ENCODE measurements at places on chromosomes 6 and 20.

DNA sequence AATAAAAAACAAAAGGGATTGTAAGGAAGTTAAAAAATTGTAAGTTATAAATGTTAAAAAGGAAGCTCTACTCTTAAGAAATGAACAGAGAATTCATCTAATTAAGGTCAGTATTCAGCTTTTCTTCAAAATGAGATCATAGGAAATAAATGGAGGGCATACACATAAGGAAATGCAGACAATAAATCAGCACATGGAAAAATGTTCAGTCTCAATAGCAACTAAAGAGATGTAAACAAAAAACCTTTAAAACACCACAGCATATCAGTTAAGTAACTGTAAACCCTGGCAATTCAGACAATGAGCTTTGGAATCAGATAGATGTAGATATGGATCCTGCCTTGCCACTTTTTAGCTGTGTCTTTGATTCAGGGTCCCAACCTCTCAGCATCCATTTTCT, 24.0 kb upstream of the CLIC5 start:
- DNase-seq: no peak

- no peak for DNase-seq
These were observed 338 bp downstream of the SRXN1 start for GRCh38 chr20:652615-653109.

- peak; percentile 67 for DNase-seq
These were observed 1.2 kb upstream of the RBM38 start for GRCh38 chr20:57389695-57390603.

- DNase-seq: no peak
These were observed 78.9 kb downstream of the SLX4IP start for GRCh38 chr20:10513931-10514575.

DNA sequence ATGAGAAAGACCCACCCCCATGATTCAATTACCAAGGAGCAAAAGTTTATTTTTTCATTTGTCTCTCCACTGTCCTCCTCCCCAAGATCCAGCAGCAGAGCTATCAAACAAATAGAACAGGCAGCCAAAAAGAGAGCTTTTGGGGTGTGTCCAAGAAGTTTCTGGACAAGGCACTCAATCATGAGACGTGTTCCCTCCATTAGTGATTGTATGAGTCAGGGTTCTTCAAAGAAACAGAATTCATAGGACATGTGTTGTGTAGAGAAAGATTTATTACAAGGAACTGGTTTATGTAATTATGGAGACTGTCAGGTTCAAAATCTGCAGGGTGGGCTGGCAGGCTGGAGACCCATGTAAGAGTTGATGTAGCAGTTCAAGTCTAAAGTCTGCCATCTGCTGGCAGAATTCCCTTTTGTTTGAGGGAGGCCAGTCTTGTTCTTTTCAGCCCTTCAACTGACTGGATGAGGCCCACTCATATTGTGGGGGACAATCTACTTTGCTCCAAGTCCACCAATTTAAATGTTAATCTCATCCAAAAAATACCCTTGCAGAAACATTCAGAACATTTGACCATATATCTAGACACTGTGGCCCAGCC, 248.1 kb upstream of the OPRM1 start:
- DNase-seq: no peak

DNA sequence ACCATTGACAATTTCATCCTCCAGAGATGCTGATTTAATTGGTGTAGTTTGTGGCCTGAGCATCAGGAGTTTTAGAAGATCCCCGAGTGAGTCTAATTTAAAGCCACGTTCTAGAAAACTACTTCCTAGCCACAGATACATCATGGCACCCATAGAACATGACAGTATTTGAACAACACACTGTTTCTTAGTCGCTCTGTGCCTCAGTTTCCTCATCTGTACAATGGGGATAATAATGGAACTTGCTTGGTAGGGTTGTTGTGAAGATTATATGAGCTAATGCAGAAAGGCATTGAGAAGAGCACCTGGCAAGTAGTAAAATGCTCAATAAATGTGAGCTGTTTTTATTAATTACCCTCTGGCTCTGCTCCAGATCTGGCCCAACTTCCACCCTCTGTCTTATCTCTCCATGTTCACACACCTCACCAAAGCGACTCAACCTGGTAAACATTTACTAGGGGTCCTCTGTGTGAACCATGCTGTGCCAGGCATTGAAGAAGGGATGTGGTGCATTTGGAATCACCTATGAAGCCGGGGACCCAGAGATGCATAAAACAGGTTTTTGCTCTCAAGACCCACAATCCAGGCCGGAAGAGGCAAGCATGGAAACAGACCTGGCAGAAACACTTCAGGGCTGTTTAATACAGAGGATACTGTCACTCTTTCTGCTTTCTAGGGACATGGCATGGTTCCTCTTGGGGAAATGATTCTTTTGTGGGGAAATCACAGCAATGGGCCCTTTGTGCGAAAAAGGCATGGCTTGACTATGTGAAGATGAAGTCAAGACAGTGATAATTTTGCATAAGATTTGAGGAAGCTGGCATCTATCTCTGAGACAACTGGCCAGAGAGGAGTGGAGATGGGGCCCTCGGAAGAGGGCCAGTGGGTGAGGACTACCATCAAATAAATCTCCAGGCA, 16.2 kb upstream of the MRPS18A start:
- DNase-seq: no peak

DNA sequence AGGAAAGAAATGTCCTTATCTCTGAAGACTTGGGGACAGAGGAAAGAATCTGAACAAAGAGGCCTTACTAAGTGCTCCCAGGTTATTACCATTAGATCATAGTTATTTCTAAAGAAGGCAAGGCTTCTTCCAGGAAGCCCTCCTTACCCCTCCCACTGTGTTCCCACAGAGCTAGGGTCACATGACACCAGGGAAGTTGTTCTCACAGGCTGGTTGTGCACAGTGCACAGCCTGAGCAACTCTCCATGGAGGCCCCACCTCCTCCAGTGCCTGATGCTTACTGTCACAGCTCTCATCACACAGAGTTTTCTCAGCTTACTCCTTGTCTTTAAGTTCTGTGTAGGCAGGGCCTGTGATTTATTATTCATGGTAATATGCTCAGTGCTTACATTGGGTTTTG, 68.9 kb upstream of the SCGN start:
- DNase-seq: no peak

DNA sequence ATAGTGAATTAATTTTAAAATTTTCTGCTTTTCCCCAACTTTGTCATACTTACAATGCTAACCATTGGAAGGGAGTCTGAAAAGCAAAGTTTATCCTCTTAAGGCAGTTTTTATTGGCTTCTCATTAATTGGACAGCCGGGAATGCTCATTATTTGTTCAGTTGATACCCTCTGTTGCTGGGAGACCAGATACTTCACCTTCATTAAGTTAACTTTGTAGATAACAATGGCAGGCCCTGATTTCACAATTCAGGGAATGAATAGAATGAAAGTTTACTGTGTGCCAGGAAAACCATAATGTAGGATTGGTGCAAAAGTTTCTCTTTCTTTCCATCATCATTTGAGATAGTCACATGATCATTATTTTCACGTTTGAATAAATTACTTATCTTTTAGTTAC, 49.0 kb downstream of the COL19A1 start:
- no peak for DNase-seq

DNA sequence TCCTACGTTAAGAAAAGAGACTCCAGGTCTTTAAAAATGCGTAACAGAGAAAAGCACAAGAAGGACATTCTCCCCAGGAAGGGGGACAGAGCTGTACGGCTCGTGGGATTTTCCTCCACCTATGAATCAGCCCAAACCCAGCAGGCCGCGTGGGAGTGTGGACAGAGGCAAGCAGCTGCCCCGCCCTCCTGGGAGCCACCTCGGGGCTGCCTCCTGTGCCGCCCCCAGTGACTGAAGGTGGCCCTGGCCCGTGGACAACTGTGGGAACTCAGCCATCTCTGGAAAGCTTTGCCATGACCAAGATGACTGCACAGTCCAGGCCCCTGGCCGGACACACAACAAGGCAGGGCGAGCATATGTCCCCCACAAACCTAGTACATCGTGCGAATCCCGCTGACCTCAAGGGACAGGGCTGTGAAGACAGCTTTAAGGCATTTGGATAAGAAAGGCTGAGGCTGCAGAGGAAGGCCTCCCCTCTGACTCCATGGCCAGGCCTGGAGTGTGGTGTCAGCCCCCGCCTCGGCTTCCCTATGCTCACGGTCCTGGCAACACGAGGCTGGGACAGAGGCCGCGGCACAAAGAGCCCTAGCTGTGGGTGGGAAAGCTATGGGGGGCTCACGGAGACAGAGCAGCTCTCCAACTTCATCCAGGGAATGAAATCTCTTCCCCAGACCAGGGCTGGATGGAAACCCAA, 26.9 kb downstream of the PXDC1 start:
- DNase-seq: no peak

- no peak for DNase-seq
These were observed 34.0 kb downstream of the PNLDC1 start for GRCh38 chr6:159833997-159834603.

DNA sequence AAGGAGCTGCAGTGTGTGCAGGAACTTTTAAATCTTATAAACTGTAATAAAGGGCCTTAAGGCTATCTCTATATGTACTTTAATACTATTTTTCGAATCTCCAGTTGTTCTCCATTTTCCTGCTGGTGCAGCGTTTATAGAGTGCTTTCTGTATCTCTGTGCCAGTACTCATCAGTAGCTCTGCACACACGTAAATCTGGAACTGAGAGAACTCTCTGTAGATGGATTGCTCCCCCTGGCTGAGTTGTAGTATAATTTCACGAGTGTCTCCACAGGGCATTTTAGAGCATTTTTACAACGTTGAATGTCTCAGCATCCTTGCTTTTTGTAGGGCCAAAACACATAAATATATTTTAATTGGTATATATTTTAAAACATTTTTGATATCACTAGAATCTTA, 256.5 kb downstream of the TRDN start:
- DNase-seq: no peak

DNA sequence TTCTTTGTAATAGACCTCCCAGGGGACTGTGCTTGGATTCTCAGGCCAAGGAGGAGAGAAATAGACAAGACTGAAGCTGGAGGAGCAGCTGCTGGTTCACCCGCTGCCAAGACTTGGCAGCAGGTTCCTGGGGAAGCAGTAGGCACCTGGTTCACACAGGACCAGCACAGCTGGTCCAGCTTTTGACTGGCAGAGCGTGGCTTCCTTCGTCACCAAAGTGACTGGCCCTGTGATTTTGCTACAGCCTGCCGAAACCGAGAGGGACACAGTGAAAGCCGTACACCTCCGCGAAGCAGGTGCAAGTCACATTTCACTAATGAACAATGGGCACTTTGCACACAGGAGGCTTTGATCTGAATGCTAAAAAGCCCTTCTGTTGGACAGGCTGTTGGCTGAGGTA, 199.0 kb downstream of the RNF144B start:
- DNase-seq: no peak

- DNase-seq: no peak
These were observed 34.5 kb upstream of the DUSP22 start for GRCh38 chr6:257774-258173.

DNA sequence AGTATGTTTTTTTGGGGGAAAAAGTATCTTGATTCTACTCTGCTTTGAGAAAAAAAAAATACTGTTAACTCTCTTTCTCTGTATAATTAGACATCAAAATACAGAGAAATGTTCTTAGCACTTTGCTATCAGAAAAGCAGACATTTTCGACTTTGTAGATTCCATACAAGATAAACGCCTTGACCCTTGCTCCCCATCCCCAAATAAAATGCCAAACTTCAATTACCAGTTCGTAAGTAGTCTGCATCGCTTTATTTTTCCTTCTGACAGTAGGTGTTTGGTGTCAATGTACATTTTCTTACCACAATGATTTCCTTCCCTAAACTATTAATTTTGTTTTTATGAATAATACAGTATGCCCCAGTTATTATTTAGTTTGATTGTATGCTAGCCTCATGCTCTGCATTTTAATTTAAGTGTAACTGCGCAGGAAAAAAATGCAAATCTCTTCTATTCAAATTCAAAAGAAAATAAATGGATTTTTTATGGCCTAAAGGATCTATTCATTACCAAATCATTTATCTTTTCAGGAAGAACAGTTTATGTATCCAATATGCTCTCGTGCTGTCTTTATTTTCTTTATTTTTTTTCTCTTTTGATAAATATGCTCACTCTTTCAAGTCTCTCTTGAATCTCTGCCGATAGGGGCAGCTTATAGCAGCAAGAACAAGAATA, 84.8 kb upstream of the ZNF217 start:
- DNase-seq: no peak

DNA sequence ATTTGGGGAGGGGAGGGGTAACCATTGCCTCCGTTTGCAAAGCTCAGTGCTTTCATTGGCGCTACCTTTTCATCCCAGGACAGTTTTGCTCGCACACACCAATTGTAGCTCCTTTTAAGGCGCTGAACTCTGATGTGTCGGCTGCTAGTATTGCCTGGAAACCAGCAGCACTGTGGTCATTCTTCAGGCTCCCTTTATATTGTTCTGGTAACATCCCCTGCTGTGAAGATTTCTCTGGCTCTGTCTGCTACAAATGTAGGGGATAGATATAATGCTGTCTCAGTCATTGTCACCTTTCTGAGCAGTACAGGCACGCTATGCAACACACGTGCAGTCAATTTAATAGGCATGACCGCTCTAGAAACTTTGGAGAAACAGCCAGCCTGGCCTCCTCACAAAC, 172.9 kb upstream of the SASH1 start:
- no peak for DNase-seq

DNA sequence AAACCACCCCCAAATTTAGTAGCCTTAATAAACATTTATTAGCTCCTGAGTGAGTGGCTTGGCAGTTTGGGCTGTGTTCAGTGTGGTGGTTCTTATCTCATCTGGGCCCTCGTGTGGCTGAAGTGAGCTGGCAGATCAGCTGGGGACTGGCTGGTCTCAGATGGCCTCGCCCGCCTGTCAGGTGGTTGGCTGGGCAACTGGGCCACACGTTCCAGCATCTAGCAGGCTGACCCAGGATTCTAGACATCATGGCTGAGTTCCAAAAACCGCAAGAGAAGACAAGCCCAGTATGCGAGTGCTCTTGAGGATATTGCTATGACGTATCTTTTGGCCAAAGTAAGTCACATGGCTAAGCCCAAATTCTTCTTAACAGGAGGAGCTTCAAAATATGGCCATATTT, 28.9 kb downstream of the EIF2S2 start:
- no peak for DNase-seq

DNA sequence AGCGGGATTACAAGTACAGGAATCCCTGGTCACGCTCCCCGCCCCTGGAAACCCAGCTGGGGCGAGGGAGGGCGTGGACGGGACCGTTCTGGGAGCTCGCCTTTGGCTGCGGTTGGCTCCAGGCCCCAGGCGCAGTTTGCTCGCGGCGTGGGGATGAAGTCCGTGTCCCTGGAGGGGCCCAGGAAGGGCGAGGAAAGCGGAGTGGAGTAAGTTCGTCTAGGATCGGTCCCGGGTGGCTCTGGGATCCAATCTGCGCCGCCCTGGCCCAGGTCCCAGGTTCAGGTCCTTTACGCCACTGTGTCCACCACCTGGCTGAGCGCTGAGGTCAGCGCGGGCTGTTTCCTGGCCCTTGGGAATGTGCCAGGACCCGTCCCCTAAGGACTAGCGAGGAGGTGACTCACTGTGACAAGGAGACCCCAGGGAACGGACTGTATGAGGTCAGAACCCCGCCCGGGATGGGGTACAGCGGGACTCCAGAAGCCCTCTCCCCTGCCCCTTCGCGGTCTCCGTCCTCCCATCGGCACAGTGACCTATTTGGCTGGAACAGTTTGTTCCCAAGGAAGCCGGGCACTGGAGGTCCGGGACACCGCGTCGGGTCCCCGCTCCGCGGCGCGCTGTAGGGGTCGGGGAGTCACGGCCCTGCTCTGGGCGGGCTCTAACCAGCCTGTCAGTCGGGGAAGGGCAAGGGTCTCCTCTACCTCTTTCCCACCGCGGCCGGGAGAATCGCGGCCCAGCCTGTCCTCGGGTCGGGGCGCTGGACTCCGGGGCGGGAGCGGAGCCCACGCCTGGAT, 724 bp downstream of the CDKN1A start:
- DNase-seq: peak; percentile 22

- DNase-seq: no peak
These were observed 32.6 kb upstream of the VSTM2L start for GRCh38 chr20:37870294-37870693.

GRCh38 chr6:140636271-140636907, 1261.9 kb upstream of the CITED2 start:
- DNase-seq: no peak
